ENCODE measurements at places on chromosomes 5 and 9. TPM values are rescaled to one million over a fixed set of nuclear protein-coding genes. Genes with fewer than 3 reads are reported as not detected.

DNA sequence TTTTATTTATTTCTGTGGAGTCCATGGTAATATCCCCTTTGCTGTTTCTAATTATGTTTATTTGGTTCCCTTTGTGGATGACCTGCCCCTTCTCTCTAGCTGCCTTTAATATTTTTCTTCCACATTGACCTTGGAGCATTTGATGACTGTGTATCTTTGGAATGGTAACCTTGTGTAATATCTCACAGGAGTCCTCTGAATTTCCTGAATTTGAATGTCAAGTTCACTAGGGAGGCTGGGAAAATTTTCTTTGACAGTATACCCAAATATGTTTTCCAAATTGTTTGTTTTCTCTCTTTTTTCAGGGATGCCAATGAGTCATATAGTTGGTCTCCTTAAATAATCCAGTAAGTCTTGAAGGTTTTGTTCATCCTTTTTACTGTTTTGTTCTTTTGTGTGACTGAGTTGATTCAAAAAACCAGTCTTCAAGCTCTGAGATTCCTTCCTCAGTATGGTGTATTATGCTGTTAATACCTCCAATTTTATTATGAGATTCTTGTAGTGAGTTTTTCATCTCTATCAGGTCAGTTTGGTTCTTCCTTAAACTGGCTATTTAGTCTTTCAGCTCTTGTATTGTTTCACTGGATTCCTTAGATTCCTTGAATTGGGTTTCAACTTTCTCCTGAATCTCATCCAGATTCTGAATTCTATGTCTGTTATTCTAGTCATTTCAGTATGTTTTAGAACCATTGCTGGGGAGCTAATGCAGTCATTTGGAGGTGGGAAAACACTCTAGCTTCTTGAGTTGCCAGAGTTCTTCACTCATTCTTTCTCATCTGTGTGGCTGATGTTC, 349.0 kb upstream of the TARS1 start:
- DNase-seq, result no peak

Gene ST8SIA4
- 55.2 TPM for total RNA-seq

Gene SPINK7
- not detected for total RNA-seq

Gene CAMK4
- 167 TPM for total RNA-seq

GRCh38 chr9:112316258-112316943, 17.0 kb downstream of the PTBP3 start:
- DNase-seq, result no peak

Gene LVRN
- not detected for total RNA-seq

DNA sequence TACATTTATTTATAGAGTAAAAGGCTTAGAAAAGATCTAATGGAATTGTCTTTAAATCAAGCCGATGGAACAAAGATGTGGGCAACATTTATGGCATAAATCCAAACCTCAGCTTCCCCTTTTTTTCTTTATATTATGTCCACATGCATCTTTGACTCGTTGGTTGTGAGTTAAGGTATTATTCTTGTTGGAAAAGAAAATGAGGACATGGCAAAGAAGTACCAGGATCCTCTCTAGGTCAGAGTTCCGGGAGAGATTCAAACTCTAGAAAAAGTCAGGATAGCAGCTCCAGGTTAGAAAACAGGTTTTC, 508 bp upstream of the NME5 start:
- no peak for DNase-seq

GRCh38 chr5:22352493-22352892, 500.7 kb downstream of the CDH12 start:
- no peak for DNase-seq

Gene VLDLR
- not detected for total RNA-seq

- no peak for DNase-seq
Observed at GRCh38 chr5:1010181-1010510, 1.5 kb downstream of the NKD2 start.

Gene ACSL6
- 5.5 TPM for total RNA-seq

Gene AMBP
- not detected for total RNA-seq

Gene C5orf52
- not detected for total RNA-seq

Gene TSSK1B
- not detected for total RNA-seq

DNA sequence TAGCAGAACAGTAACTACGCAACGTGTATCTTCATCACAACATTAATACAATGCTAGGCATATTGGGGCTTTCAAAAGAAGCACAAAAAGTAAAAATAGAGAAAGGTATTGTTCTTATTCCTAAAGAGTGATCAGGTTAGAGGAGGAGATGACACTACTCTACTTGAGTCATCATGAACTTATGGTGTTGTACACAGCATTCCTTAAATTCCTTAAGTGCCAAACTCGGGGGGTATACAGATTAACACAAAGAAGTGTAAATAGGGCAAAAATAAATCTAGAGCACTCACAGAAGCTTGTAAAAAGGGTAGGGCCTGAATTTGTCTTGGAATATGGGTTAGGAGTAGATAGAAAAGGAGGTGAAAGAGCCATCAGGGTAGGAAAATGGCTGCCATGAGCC, 308.0 kb upstream of the DAP start:
- DNase-seq, result no peak

GRCh38 chr5:79172269-79172668, 60.7 kb downstream of the BHMT start:
- no peak for DNase-seq

- DNase-seq, result no peak
Observed at GRCh38 chr5:94691949-94692348, 73.5 kb downstream of the SLF1 start.

- peak; percentile 47 for DNase-seq
Observed at GRCh38 chr9:128098297-128099230, 29.0 kb downstream of the PTGES2 start.

GRCh38 chr5:73743161-73743560, 117.2 kb downstream of the ARHGEF28 start:
- no peak for DNase-seq

DNA sequence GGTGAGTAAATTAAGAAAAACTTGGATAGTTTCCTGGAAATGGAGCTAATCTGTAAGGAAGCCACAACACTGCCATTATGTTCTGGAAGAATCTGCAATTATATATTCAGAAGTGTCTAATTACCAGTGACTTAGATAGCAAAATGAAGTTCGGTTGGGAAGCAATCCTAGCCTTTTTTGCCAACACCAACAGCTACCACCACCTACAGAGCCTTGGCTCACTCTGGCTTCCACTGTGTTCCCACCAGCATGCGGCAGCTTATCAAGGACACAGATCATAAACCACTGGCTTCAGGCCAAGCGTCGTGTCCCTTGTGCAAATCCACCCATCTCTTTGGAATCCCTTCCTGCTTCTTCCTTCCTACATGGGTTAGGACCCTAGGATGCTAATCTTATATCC, 118.0 kb upstream of the PCA3 start:
- DNase-seq, result no peak

Gene JADE2
- total RNA-seq, result 162 TPM

Gene FGF10
- not detected for total RNA-seq

- DNase-seq, result no peak
Observed at GRCh38 chr5:139861021-139861888, 65.6 kb downstream of the PSD2 start.

Gene KIF20A
- 0.91 TPM for total RNA-seq

Gene SMARCA2
- 298 TPM for total RNA-seq

Gene CCNJL
- total RNA-seq, result not detected

Gene BHMT2
- not detected for total RNA-seq

GRCh38 chr5:132485641-132486317, 4.8 kb downstream of the IRF1 start:
- DNase-seq, result no peak

Gene EXOC3
- total RNA-seq, result 95.4 TPM

GRCh38 chr9:72292256-72292682, 72.7 kb downstream of the ZFAND5 start:
- DNase-seq, result peak; percentile 32

Gene LOX
- total RNA-seq, result 0.25 TPM

DNA sequence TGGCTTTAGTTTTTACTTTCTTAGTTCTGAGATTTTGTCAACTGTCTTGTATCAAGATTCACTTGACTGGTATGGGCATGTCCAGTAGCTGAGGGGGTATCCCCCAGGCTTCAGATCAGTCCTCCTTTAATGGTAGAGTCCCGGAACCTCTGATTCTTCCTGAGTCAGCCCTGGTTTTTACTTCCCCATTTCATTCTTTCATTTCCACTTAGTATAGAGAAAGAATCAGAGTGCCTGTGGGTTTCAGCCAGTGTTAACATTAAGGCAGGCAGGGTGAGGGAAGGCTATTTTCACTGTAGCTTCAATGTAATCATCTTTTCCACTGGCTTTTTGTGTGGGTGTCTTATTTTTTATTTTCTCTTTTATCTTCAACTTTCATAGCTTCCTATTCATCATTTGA, 8.3 kb upstream of the COMMD10 start:
- DNase-seq, result no peak

Gene SH2D3C
- 39.3 TPM for total RNA-seq

Gene TOR1A
- total RNA-seq, result 19.3 TPM

GRCh38 chr9:91426123-91426745, 2.6 kb upstream of the NFIL3 start:
- DNase-seq, result peak; percentile 61

DNA sequence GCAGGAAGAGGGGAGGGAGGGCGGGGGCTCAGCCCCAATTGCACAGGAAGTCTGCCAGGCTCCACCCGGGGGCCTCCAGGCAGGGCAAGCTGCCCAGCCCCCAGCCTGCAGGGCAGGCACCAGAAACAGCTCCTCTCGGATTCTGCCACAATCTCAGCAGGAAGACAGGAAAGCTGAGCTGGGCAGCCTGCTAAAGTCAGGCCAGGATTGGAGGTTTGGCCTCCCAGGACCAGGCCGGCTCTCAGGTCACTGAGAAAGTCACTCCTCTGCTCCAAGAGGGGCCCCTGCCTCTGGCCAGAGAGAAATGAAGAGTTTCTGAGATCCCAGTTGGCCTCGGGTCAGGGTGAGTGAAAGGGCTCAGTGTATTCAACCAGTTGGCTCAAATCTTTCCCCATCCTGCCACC, 54.6 kb upstream of the STXBP1 start:
- no peak for DNase-seq

Gene DOK3
- total RNA-seq, result 1.5 TPM

DNA sequence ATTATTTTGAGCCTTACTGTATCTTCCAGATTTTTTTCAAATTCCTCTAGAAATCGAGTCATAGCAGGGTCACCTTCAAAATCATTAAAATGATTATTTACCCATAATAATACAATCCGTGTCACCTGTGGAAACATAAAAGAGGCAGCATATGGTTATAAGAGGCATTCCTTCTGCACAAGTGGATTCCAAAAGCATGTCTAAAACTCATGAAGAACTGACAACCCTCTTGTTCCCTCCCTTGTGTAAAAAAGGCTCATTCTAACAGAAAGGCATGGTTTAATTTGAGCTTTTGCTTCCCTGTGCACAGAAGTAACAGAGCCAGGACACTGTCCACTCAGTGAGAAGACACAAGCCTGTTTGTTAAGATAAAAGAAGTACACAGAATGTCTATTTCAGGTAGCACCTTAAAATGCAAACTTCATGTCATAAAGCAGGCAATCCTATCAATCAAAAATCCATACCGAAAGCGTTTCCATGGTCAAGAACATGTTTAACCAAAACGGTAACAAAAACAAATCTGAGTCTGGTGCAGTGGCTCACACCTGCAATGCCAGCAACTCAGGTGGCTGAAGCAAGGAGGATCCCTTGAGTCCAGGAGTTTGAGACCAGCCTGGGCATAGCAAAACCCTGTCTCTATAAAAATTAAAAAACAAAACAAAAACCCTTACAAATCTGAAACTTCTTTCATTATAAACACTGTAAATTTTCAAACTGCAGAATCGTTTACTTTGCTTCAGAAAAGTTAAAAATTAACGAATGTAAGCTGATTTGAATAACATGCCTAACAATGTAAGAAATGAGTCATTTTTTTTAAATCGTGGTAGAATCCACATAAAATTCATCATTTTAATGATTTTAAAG, 139.3 kb downstream of the RAPGEF6 start:
- no peak for DNase-seq

- no peak for DNase-seq
Observed at GRCh38 chr5:127417528-127417927, 99.9 kb upstream of the PRRC1 start.

Gene HTR4
- total RNA-seq, result not detected

DNA sequence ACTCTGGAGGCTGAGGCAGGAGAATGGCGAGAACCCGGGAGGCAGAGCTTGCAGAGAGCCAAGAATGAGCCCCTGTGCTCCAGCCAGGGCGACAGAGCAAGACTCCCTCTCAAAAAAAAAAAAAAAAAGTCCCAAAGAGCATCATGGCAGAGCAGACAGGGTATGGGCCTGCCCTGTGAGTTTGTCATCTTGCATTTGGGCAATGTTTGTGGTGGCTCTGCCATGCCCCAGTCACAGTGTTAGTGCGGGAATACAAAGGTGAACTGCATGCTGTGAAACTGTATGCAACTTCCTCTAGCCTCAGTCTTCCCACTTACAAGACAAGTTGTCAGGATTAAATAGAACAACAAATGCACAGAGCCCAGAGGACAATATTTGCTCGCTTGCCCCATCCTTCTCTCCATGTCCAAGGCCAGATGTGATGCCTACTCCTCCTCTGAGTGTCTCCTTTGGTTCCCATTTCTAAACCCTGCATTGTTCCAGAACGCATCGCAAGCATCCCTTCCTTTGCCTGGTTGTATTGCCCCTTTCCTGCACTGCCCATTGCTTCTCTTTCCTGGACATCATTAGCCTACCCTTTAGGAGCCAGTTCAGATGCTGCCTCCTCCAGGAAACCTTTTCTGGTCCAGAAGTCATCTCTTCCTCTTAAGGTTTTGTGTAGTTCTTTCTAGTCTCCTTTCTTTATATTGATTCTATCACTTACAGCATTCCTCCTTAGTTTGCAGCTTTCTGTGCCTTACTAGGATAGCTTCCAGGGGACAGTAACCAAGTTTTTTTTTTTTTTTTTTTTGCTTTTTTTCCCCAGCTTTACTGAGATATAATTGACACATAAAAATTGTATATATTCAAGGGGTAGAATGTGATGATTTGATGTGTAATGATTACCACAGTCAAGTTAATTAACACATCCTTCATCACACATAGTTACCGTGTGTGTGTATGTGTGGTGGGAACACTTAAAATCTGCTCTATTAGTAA, 69.0 kb upstream of the TNFAIP8 start:
- DNase-seq, result no peak

Gene DIRAS2
- total RNA-seq, result not detected

DNA sequence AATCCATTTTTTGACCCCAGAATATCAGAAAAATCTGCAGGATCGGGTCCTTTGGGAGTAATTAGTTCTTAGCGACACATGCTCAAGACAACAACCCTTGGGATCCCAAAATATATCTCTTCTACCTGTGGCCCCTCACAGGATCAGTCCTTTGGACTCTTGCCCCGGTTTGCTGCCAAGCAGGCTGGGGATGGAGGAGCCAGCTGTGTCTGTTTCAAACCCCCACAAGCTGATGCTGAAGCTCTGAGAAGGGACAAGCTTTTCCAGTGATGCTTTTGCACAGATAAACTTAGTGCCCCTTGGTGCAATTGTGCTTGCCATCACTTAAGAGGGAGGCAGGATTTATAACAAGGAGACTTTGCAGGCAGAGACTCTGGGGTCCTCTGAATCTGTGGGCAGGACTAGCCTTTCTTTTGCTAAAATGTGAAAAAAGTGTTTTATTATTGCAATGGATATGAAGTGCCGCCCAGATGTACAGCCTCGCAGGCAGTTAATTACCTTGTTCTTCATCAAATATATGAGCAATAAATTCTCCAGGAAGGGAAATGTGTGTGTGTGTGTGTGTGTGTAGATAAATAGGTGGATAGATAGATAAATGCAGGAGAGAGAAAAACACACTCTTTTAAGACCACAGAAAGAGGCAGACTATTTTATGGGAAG, 9.6 kb upstream of the LHX2 start:
- DNase-seq, result no peak

- DNase-seq, result no peak
Observed at GRCh38 chr9:126223798-126224531, 102.7 kb upstream of the MVB12B start.

Gene INSYN2B
- total RNA-seq, result not detected

- no peak for DNase-seq
Observed at GRCh38 chr5:103010168-103010567, 109.8 kb downstream of the GIN1 start.

Data from CD4-positive, CD25-positive, alpha-beta regulatory T cell (primary cell).